ENCODE measurements at places on chromosomes 1 and 21. TPM values are rescaled to one million over a fixed set of nuclear protein-coding genes. Genes with fewer than 3 reads are reported as not detected.

DNA sequence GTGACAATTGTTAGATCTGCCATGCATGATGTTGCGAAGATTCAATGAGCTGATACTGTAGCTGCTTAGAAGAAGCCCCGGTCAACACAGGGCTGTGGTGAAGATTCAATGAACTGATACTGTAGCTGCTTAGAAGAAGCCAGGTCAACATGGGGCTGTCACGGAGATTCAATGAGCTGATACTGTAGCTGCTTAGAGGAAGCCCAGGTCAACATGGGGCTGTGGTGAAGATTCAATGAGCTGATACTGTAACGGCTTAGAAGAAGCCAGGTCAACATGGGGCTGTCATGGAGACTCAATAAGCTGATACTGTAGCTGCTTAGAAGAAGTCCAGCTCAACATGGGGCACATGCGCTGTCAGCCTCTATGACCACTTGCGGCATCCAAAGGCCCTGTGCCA, 18.8 kb upstream of the BACE2 start:
- DNase-seq: no peak

- no peak for DNase-seq
Observed at GRCh38 chr1:26060832-26061574, 6.4 kb downstream of the TRIM63 start.

DNA sequence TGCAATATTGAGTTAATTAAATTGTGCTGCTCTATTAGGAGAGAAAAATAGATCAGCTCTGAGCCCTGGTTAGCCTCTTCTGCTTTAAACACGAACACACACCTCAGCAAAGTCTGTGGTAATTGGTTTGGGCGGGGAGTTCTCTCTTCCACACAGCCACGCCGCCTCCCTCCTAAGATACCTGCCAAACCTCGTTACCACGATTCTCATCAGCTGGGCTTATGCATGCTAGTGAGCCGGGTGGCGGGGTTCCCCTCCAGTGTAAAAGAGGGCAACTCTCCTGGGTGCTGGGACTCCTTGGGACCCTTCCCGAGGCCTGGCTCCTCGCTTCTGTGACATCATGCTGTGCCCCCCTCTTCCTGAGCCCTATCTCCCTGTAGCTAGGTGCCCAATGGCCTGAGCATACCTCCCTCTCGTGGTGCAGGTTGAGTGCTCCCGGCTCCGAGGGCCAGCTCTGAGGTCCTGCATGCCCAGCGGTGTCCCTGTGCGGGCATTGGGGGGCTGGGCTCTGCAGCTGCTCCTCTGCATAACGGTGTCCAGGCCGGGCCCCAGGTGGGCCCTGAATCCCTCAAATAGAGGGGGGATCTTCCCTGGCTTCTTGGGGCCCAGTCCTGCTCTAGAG, 182.9 kb downstream of the PRDM16 start:
- no peak for DNase-seq

GRCh38 chr1:213260311-213261075, 209.5 kb downstream of the RPS6KC1 start:
- DNase-seq: no peak

DNA sequence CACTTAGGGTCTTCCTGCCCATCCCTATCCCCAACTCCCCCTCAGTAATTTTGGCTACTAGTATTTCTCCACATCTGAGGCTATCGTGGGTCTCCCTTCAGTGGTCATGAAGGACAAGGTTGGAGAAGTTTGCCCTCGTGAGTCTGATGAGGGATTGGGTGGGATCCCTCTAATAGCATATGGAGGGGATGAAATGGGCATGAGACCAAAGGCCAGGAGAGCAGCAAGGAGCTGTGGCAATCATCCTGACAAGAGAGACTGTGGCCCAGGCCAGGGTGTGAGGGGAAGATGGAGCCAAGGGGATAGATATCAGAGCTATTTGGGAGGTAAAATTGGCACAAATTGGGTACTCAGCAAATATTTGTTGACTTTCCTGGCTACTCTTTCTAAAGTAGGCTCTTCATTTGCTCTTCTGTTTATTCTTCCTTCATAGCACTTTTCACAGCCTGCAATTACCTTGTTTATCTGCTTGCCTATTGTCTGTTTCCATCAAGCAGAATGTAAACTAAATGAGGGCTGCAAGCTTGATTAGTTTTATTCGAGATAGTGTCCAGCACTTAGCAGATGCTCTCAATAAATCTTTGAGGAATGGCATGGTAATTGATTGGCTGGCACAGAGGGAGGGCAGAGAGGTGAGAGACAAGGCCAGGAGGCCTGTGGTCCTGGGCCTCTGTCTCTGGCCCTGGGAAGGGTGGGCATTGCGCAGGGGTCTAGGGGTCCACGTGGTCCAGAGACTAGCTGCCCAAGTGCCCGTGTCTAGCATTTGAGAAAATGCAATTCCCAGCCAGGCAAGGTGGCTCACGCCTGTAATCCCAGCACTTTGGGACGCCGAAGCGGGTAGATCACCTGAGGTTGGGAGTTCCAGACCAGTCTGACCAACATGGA, 1.5 kb upstream of the PLK3 start:
- DNase-seq: no peak

- DNase-seq: no peak
Observed at GRCh38 chr1:192786576-192786975, 22.3 kb upstream of the RGS2 start.

DNA sequence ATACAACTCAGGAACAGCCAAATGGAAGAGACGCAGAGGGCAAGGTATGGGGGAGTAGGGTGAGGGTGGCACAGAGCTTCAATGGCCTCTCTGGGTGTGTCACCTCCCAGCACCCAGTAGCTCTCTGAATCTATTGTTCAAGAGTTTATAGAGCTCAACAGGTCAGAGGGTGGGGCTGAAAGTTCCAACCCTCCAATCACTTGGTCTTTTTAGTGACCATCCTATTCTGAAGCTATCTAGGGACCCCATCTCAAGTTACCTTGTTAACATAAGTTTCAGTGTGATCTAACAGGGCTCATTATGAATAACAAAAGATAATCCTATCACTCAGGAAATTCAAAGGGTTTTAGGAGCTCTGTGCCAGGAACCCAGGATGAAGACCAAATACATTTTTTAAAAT, 31.2 kb upstream of the ZNF697 start:
- no peak for DNase-seq

- DNase-seq: peak; percentile 75
Observed at GRCh38 chr1:39410915-39411436, 80.5 kb upstream of the BMP8A start.

- DNase-seq: no peak
Observed at GRCh38 chr1:6358757-6359201, 34.8 kb downstream of the ACOT7 start.

The RGS8 gene
- not detected for polyA plus RNA-seq

DNA sequence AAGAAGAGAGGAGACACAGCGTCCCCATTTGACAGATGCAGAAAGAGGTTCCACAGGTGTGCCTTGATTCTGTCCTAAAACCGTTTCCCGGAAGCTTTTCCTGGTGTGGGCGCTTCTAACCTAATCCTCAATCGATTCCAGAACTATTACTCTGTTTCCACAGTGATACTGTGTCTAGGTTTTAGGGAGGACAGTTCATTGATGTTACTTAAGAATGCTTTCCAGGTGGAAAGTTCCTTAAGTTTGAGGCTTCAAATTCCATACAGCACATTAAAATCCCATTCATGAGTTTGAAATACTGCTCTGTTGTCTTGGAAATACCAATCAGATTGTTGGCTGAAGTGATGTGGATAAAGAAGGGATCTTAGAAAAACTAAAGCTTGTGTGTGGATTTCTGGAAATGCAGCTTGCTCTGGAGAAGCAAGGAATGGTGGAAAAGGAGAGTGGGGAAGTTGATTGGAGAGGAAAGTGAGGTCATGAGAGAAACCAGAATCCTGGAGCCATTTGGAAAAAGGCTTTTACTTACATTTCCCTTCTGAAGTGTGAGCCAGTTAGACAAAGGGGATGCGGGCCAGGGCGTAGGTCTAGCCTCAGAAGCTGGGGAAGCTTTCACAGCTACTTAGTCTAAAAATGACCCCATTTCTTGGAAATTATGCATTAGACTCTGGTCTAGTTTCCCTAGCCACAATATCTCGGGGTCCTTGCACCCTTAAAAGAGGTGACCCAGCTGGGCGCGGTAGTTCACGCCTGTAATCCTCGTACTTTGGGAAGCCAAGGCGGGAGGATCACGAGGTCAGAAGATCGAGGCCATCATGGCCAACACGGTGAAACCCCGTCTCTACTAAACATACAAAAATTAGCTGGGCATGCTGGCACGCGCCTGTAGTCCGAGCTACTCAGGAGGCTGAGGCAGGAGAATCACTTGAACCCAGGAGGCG, 6.7 kb downstream of the ELF3 start:
- peak; percentile 56 for DNase-seq

The CCDC24 gene
- polyA plus RNA-seq: 1.9 TPM

The CLSTN1 gene
- polyA plus RNA-seq: 78.9 TPM

The OR2T5 gene
- not detected for polyA plus RNA-seq

- peak; percentile 58 for DNase-seq
Observed at GRCh38 chr1:156421062-156421938, 52.3 kb downstream of the RHBG start.

The AJAP1 gene
- 0.92 TPM for polyA plus RNA-seq

The SDC3 gene
- polyA plus RNA-seq: 36.0 TPM

- DNase-seq: no peak
Observed at GRCh38 chr21:26717146-26717739, 128.0 kb downstream of the ADAMTS1 start.

DNA sequence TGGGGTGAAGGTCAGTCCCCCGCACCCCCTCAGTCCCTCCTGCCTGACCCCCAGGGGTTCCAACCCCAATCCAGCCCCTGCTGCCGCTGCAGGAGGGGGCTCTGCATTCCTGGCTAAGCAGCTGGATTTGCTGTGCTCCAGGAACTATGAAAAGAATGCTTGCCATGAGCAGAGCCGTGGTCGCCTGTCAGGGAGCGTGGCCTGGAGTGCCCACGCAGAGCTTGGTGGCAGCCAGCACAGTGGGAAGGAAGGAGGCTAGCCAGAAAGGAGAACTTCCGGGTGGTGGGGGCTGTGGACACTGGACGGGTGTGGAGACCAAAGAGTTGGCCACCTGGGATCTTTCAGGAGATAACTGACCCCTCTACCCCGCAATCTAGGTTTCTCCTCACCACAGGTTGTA, 5.6 kb downstream of the COL8A2 start:
- DNase-seq: no peak

- no peak for DNase-seq
Observed at GRCh38 chr1:227789084-227790033, 26.1 kb upstream of the PRSS38 start.

The ERVH48-1 gene
- polyA plus RNA-seq: 1.3 TPM

DNA sequence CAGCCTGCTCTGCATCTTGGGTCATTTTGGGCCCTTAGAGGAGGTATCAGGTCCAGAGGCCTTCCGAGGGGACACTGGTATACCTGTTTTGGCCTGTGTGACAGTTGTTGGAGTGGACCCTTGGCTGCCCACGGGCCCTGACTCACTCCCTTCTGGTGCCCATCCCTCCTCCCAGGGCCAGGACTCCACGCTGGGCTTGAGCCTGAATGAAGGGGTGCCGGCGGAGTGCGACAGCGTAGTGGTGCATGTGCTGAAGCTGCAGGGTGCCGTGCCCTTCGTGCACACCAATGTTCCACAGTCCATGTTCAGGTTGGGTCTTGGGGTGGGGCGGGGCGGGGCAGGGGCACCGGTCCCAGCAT, 11.1 kb downstream of the FAAH start:
- DNase-seq: no peak

DNA sequence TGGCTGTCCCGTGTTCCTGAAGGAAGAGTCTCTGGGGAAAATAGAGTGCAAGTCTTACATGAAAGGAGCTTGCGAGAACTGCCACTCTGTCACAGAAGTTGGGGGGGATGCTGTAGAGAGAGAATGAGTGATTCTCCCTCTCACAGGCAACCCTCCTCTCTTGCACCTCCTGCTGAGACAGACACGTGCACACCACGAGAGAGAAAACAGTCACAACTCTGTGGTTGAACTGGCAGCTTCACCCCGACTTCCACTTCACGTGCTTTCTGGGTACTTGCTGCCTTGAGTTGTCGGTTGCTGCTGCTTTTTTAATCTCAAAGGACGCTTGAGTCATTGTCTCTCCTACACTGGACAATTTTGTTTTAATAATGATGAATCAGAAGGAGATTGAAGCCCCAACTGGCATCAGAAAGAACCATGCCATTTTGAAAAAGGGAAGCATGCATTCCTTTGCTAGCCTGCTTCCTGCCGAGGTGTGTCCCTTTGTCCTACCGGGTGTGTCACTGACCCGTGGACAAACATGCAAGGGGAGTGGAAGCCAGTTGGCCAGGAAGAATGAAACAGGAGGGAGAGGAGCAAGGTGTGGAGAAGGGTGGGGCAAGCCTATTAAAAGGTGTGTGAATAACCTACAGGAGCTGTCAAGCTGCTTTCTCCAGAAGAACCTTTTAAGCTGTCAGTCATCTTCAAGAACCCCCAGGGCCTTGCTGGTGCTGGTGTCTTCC, 164.2 kb downstream of the CACNA1E start:
- DNase-seq: no peak

The PMF1 gene
- polyA plus RNA-seq: 42.3 TPM

The KMO gene
- polyA plus RNA-seq: 0.54 TPM

DNA sequence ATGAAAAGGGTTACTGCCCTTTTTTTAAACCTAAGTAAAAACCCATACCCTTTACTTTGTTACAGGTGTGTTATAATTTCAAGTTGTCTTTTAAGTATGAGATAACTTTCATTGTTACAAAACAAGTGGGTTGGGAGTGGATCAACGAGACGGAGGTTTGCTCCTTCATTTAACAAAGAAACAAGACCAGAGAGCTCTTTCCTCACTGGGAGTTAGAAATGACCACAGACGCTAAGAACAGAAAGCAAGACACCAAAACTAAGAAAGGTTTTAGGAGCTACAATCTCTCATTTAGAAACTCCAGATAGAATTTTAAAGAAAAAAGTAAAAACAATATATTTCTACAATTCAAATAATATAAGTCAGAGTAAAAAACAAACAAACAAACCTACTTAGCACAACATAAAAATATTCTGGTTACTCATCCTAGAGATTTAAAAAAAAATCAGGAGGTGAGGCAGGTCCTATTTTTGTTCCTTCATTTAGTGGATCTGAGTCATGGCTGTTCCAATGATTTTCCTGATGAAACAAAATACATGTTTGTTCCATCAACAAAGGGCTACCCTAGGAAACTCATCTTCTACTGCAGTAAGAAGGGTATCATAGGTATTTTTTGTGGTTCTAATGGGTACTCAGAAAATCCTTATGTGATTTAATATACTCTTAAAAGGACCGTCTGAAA, 33.0 kb downstream of the APP start:
- no peak for DNase-seq

The RBP7 gene
- polyA plus RNA-seq: 5.7 TPM

The SLC9A1 gene
- 12.8 TPM for polyA plus RNA-seq

The OLIG2 gene
- polyA plus RNA-seq: not detected

The KCNT2 gene
- 7.0 TPM for polyA plus RNA-seq

DNA sequence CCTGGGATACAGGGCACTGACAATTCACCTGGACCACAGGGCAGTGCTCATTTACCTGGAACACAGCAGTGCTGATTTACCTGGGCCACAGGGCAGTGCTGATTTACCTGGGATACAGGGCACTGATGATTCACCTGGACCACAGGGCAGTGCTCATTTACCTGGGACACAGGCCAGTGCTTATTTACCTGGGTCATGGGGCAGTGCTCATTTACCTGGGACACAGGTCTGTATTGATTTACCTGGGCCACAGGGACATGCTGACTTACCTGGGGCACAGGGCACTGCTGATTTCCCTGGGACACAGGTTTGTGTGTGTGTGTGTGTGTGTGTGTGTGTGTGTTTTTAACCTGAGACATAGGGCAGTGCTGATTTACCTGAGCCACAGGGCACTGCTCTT, 261.7 kb downstream of the MATN1 start:
- no peak for DNase-seq

All from hindlimb muscle (tissue), 1 donor.